ENCODE measurements at places on chromosomes 6 and 20. TPM values are rescaled to one million over a fixed set of nuclear protein-coding genes. Genes with fewer than 3 reads are reported as not detected.

Gene SDCBP2
- 1.9 TPM for total RNA-seq

Gene RTN4IP1
- total RNA-seq, result 15.7 TPM

Gene RNF182
- total RNA-seq, result not detected

Gene COL11A2
- total RNA-seq, result 0.91 TPM

Gene KCNB1
- 0.64 TPM for total RNA-seq

Gene CCN5
- total RNA-seq, result 7.7 TPM

Gene EDN1
- 0.47 TPM for total RNA-seq

Gene POU5F1
- total RNA-seq, result 0.85 TPM

Gene WFDC2
- total RNA-seq, result not detected

Gene DOK5
- 0.51 TPM for total RNA-seq

Gene CLPSL2
- not detected for total RNA-seq

Gene RIMS1
- total RNA-seq, result 0.20 TPM

Gene ARMH2
- not detected for total RNA-seq

Gene PTCRA
- not detected for total RNA-seq

Gene ZC2HC1B
- not detected for total RNA-seq

Gene PPP1R11
- 46.7 TPM for total RNA-seq

Gene POM121L2
- not detected for total RNA-seq

Gene GRM1
- 5.6 TPM for total RNA-seq

Gene SCUBE3
- 10.6 TPM for total RNA-seq

Gene MBOAT1
- total RNA-seq, result 1.9 TPM

Gene POPDC3
- 39.0 TPM for total RNA-seq

Gene GABRR1
- not detected for total RNA-seq

Gene PNPLA1
- total RNA-seq, result not detected

Gene GSTA2
- total RNA-seq, result not detected

Gene MUC22
- 0.31 TPM for total RNA-seq

Gene SLC26A8
- not detected for total RNA-seq

Gene TUBB1
- 0.23 TPM for total RNA-seq

Gene JPH2
- 209 TPM for total RNA-seq

Gene SENP6
- total RNA-seq, result 71.9 TPM

Gene CARMIL1
- 1.2 TPM for total RNA-seq

Gene EYS
- not detected for total RNA-seq

Gene FAM162B
- 4.0 TPM for total RNA-seq

Gene GUCA1A
- not detected for total RNA-seq

Gene MDC1
- 19.3 TPM for total RNA-seq

Gene TTK
- total RNA-seq, result 0.46 TPM

Gene NRN1
- 8.6 TPM for total RNA-seq

Gene CCN6
- total RNA-seq, result not detected

Gene GPX5
- total RNA-seq, result not detected

Gene FNDC1
- 0.86 TPM for total RNA-seq

Gene CD40
- 7.6 TPM for total RNA-seq

Gene BCKDHB
- 31.8 TPM for total RNA-seq

Gene SDHAF4
- total RNA-seq, result 17.1 TPM

Gene SLC22A16
- 1.9 TPM for total RNA-seq

Gene SMLR1
- not detected for total RNA-seq

Gene HLA-DRA
- 112 TPM for total RNA-seq

Gene DPPA5
- total RNA-seq, result not detected

Gene TRERF1
- total RNA-seq, result 1.7 TPM

Gene THBS2
- total RNA-seq, result 7.1 TPM
